Glomerular endothelial cell (primary cell): ENCODE measurements at places on chromosomes 6 and 20.

GRCh38 chr6:111888928-111889695, 15.9 kb upstream of the FYN start:
- DNase-seq: no peak

GRCh38 chr6:50543666-50544065, 169.7 kb upstream of the TFAP2D start:
- DNase-seq: no peak

DNA sequence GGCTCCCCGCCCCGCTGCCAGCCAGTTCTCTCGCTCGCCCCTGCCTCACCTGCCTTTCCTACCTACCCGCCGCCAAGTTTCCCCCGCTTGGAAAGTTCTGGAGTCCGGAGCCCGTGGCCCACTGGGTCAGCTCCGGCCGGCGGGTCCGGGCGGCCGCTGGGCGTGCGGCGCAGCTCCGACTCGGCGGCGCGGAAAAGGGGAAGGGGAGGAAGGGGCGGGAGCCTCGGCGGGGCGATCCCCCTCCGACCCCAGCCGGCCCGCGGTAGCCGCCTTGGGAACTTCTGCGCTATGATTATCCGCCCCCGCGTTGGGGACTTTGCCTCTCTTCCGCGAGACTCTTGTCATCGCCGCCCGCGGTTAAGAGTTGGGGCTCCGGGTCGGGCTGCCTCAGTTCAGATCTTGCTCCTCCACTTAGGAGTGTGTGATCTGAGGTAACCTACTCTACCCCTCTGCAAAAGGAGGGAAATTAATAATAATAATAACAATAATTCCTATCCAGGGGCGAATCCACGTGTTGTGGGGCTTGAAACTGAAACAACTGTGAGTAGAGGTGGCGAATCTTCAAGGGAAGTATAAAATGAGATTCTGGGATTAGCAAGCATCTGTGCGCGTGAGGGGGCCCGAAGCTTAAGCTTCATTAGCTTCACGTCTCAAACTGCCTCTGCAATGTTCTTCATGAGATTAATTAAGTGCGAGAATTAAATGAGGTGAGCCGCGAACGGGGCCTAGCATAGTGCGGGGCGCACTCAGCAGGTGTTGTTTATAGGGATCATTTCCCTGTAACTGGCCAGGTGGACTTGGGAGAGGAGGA, 30.8 kb downstream of the SF3B5 start:
- DNase-seq: no peak

DNA sequence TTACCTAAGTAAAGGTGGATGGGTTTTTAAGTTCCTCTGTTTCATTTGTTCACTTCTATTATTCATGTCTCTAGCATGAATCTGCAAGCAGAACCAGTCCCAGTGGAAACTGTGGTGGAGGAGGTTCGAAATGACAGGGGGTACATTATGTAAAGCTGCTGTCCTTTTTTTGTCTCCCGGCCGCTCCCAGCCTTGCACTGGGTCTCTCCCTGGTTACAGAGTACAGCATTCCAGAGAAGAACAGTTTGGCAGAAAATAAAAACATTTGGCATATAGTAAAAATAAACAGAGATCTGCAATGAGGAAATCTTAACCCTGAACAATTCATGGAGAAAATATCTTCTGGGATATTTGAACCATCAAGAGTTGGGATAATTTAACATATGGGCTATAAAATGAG, 34.6 kb upstream of the TAGAP start:
- no peak for DNase-seq

GRCh38 chr20:4947817-4948559, 53.3 kb downstream of the SLC23A2 start:
- no peak for DNase-seq

- no peak for DNase-seq
Observed at GRCh38 chr20:60113771-60114170, 155.5 kb downstream of the CDH26 start.

DNA sequence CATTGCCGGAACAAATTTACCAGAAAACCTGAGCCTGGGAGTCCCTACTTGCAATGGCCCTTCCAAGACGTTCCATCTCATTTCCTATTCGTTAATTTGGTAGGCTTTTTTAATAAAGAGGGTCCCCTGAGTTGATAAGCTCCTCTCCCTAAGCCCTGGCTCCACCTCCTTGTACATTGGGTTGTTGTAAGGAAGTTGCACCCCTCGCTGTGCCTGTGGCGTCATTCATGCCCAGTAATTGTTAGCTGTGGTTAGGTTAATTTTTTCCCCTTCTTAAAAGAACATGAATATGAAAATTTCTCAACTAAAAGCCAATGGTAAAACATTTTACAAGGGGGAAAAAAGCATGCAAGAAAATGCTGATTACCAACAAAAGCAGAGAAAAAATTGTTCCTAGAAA, 91.9 kb downstream of the SLC24A3 start:
- DNase-seq: no peak

- DNase-seq: no peak
Observed at GRCh38 chr6:135022050-135022697, 32.4 kb downstream of the HBS1L start.

DNA sequence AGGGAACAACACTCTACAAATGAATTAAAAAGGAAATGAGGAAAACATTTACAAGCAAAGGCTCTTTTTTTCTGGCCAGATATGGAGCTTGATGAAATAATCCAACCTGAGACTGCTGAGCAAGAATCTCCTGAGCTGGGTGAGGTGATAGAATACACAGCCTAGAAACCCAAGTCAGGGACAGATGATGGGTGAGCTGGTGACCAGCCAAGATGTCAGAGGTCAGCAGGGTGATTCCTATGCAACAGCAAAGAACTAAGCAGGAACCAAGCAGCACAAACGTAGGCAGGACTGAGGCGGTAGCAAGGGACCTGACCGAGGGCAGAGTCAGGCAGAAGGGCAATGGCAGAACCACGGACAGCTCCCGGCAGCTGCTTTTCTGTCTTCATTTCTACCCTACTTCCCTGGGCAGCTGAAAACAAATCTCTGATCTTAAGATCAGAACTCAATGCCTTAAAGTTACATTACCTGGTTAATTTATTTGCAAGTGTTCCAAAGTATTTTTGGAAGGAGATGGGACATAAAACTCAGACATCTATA, 75.1 kb downstream of the CDC40 start:
- no peak for DNase-seq

DNA sequence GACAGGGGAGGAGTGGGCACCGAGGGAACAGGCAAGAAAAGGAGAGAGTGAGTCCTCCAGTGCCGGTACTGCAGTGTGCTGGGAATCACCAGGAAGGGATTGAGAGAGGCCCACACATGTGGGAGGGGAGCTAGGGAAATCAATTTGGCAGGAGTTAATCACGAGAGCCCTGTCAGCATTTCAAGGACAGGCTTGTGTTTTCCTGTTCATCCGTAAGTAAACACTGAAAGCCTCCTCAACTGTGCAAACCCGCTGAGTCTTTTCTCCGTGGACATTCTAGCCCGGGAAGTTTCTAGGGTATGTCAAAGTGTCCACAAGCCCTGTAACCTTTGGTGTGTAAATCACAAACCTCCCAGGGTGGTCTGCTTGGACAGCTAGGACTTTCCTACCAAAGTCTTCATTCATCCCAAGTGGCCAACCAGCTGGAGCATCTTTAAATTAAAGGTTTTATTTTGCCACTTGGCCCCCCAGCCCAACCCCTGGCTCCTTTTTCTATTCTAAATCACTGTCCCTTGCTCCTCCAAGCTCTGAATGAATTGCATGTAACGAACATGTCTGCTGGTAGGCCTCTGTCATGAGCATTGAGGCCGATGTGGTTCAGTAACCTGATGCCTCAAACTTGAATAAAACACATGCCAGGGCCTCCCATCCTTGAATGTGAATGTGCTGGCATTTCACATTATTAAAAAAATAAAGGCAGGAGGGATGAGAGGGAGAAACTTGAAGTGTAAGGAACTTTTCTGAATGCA, 149.1 kb downstream of the ZNF217 start:
- DNase-seq: no peak

- DNase-seq: no peak
Observed at GRCh38 chr6:14738933-14739332, 506.9 kb upstream of the JARID2 start.
